ENCODE measurements at places on chromosomes 13 and 19. TPM values are rescaled to one million over a fixed set of nuclear protein-coding genes. Genes with fewer than 3 reads are reported as not detected.
A peak's percentile ranks its signal among the peaks of the same experiment; 100 is the strongest.

- peak; percentile 94 for DNase-seq
Observed at GRCh38 chr13:23433171-23434153, at the start of gene SACS. TSS of gene SACS (minus strand) at chr13:23433702. CDS start at chr13:23411239, 22,463 bp downstream.

- peak; percentile 48 for DNase-seq
Observed at GRCh38 chr13:84038001-84038400, 155.7 kb upstream of the SLITRK1 start.

- no peak for DNase-seq
Observed at GRCh38 chr13:40337651-40338050, 328.8 kb downstream of the FOXO1 start.

GRCh38 chr13:92560883-92561282 is 665.7 kb upstream of the GPC6 start:
- DNase-seq, result no peak

- DNase-seq, result no peak
Observed at GRCh38 chr13:26280295-26280694, 26.4 kb downstream of the CDK8 start.

DNA sequence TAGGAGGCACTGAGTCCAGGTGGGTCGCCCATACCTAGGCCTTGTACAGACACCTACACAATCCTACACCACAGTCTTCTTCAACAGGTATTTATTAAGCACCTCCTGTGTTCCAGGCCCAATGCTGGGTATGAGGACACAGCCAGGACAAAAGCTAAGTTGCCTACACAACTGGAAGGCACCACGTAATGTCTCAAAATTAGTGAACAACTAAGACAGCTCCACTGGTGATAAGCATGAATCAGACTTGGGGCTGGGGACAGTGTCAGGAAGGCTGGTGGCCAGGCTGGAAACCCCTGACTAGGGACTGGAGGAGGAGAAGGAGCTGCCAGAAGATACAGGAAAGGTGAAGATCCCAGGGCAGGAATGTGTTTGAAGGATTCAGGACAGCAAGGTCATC is 2.4 kb downstream of the SMIM24 start:
- DNase-seq, result no peak

- no peak for DNase-seq
Observed at GRCh38 chr19:30144802-30145201, 202.8 kb downstream of the URI1 start.

- DNase-seq, result no peak
Observed at GRCh38 chr13:59601993-59602392, 561.7 kb downstream of the DIAPH3 start.

- no peak for DNase-seq
Observed at GRCh38 chr19:58511353-58512208, at the start of gene SLC27A5. TSS of gene SLC27A5 (minus strand) at chr19:58511992. CDS start at chr19:58511955, 37 bp downstream.

DNA sequence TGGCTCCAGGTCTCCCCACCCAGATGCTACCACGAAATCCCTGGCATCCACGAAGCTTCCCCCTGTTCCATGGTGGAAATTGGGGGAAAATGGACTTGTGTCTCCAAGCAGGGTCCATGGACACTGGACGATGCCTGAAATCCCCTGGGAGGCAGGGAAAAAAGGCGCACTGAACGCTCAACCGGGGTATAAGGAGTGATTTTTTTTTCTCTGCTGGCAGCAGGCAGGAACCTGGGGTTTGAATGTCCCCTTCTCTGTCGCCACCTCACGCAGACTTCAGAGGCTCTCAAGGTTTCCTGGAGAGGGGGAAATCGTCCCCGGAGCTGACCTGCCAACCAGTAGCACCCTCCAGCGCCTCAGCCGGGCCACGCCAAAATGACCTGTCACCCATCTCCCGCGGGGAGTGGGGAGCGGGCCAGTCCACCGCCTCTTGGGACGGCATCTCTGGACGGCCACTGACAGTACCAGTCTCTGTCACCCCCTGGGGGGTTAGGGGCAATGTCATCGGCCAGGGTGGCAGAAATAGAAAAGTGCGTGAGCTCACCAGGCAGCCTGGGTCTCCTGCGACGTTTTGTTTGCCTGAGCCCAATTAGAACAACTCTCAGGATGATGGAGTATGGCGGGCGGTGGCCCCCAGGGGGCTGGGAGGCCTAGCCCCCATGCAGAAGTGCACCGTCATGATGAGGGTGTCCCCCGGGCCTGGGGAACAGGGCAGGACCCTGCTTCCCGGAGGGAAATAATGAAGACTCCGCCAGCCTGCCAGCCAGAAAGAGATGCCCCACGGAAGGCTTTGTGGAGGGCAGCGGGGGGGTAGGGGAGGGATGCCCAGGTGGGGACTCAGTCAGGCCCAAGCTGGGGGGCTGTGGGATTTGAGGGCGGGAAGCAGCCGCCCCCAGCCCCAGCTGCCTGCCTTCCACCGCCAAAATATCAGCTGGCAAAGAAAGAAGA is 2.6 kb downstream of the PTPRS start:
- peak; percentile 55 for DNase-seq

- peak; percentile 71 for DNase-seq
Observed at GRCh38 chr19:29858621-29859020, 46.8 kb downstream of the CCNE1 start.

GRCh38 chr19:35944556-35944955 is 8.4 kb downstream of the LRFN3 start:
- no peak for DNase-seq

DNA sequence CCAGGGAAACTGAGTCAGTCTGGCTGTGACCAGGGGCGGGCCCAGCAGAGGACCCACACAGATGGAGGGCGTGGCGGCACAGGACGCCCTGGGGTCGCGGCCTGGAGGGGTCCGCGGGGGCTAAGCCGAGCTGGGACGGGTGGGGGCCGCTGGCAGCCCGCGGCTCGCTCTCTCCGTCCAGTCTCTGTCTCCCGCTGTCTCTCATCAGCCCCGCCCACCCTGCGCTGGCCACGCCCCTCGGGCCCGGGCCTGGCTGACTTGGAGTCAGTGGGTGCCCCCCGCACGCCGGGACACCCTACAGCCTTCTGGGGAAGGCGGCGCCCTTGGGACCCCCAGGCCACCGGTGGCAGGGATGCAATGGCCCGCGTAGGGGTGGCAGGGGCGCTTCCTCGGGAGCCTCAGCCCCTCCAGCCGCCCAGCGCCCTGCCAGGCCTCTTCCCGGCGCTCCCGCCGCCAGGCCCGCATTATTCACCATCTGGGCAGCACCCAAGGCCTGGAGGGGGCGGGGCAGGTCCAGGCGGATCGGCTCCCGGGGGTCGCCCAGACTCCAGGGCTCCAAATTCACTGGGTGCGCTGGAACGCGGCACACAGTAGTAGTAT is at the start of gene TBXA2R:
TSS of gene TBXA2R (minus strand) at position 186 of the 600 bp plus-strand sequence. CDS start 6,241 bp downstream, outside the sequence.
- DNase-seq, result peak; percentile 91

Gene KIRREL2
- total RNA-seq, result 0.73 TPM

Gene BRME1
- total RNA-seq, result 7.7 TPM

Gene DEDD2
- 18.7 TPM for total RNA-seq

Gene ELAVL3
- total RNA-seq, result 0.55 TPM

Gene IQCN
- total RNA-seq, result 2.4 TPM

Gene CCNA1
- total RNA-seq, result 0.38 TPM

Gene COL4A1
- 688 TPM for total RNA-seq

Gene DPF1
- 4.5 TPM for total RNA-seq

Gene ZNF541
- total RNA-seq, result not detected

Gene OR7D2
- total RNA-seq, result 0.41 TPM
